Activated CD8-positive, alpha-beta T cell treated with anti-CD3 and anti-CD28 coated beads for 36 hours (primary cell): ENCODE measurements at places on chromosomes 11 and 22. TPM values are rescaled to one million over a fixed set of nuclear protein-coding genes. Genes with fewer than 3 reads are reported as not detected.

Gene CLNS1A
- 186 TPM for total RNA-seq

- H3K4me1 ChIP-seq, result peaks cover 73% of the 10 kb centered on the region
- no peak for DNase-seq
- no peaks in the 10 kb centered on the region for H3K27me3 ChIP-seq
- peaks cover 3% of the 10 kb centered on the region for H3K36me3 ChIP-seq
Observed at GRCh38 chr11:73382747-73383146, 6.5 kb downstream of the RELT start.

DNA sequence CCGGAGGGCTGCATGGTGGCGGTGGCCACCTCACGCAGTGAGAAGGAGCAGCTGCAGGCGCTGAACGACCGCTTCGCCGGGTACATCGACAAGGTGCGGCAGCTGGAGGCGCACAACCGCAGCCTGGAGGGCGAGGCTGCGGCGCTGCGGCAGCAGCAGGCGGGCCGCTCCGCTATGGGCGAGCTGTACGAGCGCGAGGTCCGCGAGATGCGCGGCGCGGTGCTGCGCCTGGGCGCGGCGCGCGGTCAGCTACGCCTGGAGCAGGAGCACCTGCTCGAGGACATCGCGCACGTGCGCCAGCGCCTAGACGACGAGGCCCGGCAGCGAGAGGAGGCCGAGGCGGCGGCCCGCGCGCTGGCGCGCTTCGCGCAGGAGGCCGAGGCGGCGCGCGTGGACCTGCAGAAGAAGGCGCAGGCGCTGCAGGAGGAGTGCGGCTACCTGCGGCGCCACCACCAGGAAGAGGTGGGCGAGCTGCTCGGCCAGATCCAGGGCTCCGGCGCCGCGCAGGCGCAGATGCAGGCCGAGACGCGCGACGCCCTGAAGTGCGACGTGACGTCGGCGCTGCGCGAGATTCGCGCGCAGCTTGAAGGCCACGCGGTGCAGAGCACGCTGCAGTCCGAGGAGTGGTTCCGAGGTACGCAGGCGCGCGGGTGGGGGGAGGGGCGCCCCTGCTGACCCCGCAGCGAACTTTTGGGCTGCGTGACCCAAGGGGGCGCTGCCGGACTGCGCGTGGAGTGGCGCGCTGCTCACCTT is 670 bp downstream of the NEFH start:
- peaks cover 32% of the 10 kb centered on the region for H3K27me3 ChIP-seq
- H3K4me3 ChIP-seq, result peak overlapping the region; percentile 73
- H3K36me3 ChIP-seq, result peaks cover 3% of the 10 kb centered on the region

DNA sequence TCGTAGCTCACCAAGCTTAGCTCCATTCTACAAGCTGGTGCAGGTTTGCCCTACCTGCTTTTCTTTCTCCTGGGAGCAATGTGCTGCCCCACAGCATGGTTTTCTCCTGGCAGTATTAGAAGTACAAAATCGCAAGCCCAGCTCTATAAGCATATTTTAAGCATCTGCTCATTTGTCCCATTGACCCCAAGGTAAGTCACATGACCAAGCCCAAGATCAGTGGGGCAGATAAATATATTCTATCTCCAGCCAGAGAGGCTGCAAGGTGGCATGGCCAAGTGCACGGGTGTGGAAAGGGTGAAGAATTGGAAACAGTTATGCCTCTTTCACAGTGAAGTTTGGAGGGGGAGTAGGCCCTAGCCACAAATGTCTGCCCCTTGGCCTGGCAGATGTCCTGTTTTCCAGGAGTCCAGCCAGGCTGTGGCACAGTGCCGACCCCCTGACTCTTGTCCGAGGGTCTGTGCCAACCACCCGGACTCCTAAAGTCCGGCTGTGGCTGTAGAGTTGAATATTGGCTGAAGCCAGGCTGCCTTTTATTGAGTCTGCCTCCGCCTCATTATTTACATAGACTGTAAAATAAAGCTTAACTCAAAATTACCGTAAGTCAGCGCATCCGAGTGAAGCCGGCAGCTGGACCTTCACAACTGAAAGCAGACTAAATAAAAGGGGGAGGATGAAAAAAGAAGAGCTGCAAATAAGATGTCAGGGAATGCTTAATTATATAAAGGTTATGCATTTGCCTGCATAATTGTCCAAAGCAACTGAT is 165.7 kb downstream of the COMMD9 start:
- DNase-seq, result no peak
- no peaks in the 10 kb centered on the region for H3K36me3 ChIP-seq
- peaks cover 16% of the 10 kb centered on the region for H3K27me3 ChIP-seq
- H3K27ac ChIP-seq, result no peak overlapping the region

GRCh38 chr22:37731804-37732471 is 35.1 kb downstream of the TRIOBP start:
- no peaks in the 10 kb centered on the region for H3K36me3 ChIP-seq
- no peak overlapping the region for H3K4me3 ChIP-seq
- no peak for DNase-seq
- no peak overlapping the region for H3K27ac ChIP-seq
